ENCODE measurements at places on chromosomes 7 and 10.

DNA sequence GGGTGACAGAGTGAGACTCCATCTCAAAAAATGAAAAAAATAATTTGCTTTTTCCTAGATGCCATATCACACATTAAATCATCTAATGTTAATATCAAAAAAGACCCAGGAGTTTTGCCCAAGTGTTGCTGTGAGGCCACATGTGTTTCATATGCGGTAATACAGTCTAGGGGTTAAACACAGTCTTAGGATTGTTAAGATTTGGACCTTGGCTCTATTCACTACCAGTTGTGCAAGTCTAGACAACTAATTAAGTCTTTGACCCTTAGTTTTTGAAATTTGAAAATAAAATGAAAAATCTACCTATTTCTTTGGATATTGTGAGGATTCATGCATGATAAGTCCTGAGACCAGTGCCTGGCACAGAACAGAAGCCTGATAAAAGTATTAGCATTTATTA lies 14.9 kb upstream of the MALRD1 start:
- no peak for DNase-seq

DNA sequence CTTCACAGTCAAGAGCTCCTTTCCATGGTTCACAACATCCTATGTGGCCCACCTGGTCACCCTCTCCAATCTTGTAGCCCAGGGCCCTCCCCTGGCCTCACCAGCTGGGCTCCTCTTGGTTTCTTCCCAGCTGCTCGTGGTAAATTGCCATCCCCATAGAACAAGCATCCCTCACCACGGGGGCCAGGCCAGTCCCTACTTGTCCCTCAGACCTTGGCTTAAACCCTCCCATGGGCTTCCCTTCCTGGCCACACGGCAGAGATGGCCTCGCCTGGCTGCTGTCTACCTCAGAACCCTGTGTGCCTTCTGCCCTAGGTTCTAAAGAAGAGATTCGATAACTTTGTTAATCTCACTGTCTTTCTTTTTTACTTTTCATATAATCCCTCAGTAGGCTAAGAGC lies 153.3 kb upstream of the TCERG1L start:
- DNase-seq = no peak

- no peak for DNase-seq
Measured at GRCh38 chr7:143422033-143422432, 13.4 kb upstream of the EPHA1 start.

GRCh38 chr7:148828965-148829364 lies 55.1 kb downstream of the EZH2 start:
- no peak for DNase-seq

DNA sequence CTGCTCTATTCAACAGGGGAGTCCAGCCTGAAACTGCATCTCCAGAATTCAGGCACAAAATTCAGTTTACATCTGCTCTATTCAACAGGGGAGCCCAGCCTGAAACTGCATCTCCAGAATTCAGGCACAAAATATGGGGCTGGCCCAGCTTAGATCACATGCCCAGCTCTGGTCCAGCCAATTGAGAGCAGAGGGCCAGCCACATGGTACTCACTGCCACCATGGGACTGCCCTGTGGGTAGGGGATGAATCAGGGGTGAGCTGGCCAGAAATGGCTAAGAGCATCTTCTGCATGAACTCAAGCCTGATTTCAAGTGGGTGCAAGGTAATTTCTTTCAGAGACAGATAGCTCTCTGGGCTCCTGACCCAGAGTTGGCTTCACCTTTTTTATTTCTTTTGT lies 156.6 kb upstream of the LYZL2 start:
- DNase-seq = no peak
